ENCODE measurements at places on chromosomes 13 and 19.
A peak's percentile ranks its signal among the peaks of the same experiment; 100 is the strongest.

GRCh38 chr13:108755083-108755482 is 125.7 kb downstream of the MYO16 start:
- DNase-seq = no peak

DNA sequence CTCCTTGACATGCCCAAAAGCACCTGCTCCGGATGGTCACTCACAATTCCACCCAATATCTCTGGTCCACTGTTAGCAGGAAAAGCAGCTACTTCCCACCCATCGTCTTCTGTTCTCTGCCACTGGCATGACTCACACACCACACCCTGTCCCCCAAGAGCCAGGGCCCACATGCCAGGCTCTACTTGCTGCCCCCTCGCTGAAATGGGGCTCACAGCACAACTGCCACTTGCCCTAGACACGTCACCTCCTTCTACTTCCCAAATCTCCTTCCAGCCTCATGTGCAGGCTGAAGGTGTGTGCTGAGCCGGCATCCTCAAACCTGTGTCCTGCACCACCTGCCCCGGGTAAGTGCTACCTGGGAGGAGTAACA is 65.0 kb downstream of the TBC1D4 start:
- DNase-seq = no peak

- DNase-seq = no peak
These were observed 595 bp downstream of the ZNF440 start for GRCh38 chr19:11814700-11815035.

GRCh38 chr19:55080968-55081769 is 5.5 kb downstream of the EPS8L1 start:
- peak; percentile 82 for DNase-seq

GRCh38 chr13:97502181-97502580 is 68.2 kb downstream of the RAP2A start:
- no peak for DNase-seq

- DNase-seq = no peak
These were observed 128.6 kb upstream of the TNFSF11 start for GRCh38 chr13:42445354-42445753.

All from HEK293T (cell line).